Uterus (tissue), 4 donors: ENCODE measurements at places on chromosomes 1 and 21. TPM values are rescaled to one million over a fixed set of nuclear protein-coding genes. Genes with fewer than 3 reads are reported as not detected.
A peak's percentile ranks its signal among the peaks of the same experiment; 100 is the strongest.

The OPRD1 gene
- total RNA-seq, result not detected

The FLG2 gene
- total RNA-seq, result not detected

The IL12RB2 gene
- total RNA-seq, result 0.64 TPM

The KANK4 gene
- total RNA-seq, result not detected

DNA sequence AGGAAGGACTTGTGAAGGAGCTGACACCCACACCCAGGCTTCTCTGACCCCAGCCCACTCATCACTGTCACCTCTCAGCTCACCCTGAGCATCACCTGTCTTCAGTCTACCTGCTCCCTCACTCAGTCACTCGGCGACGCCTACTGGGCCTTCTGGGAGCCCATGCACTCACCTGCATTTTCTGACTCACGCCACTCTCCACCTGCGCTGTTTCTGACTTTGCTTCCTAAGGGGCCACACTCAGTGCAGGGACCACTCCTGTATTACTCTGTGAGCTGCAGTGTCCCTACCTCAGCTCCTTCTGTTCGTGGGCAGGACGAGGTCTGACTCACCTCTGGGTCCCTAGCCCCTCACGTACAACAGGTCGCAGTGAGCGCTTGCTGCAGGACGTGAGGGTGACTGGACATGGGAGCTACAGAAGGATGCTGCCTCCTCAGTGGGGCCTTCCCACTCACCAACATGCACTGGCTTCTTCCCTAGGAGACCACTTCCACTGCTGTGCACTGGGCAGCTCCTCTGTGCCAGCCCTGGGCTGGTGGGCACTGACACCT is 102.3 kb downstream of the GLIS1 start:
- no peak overlapping the region for H3K27ac ChIP-seq
- H3K4me1 ChIP-seq, result no peaks in the 10 kb centered on the region
- H3K4me3 ChIP-seq, result no peak overlapping the region
- DNase-seq, result peak; percentile 5
- H3K36me3 ChIP-seq, result no peaks in the 10 kb centered on the region
- no peaks in the 10 kb centered on the region for H3K27me3 ChIP-seq

GRCh38 chr1:54791880-54792522 is 9.1 kb downstream of the TTC22 start:
- no peaks in the 10 kb centered on the region for H3K36me3 ChIP-seq
- no peak overlapping the region for H3K4me3 ChIP-seq
- DNase-seq, result no peak
- no peaks in the 10 kb centered on the region for H3K4me1 ChIP-seq
- no peak overlapping the region for H3K27ac ChIP-seq
- H3K27me3 ChIP-seq, result no peaks in the 10 kb centered on the region

- no peak for DNase-seq
- no peaks in the 10 kb centered on the region for H3K36me3 ChIP-seq
- no peak overlapping the region for H3K4me3 ChIP-seq
- no peaks in the 10 kb centered on the region for H3K4me1 ChIP-seq
- H3K27me3 ChIP-seq, result no peaks in the 10 kb centered on the region
Observed at GRCh38 chr1:31683997-31684396, 19.8 kb downstream of the COL16A1 start.

GRCh38 chr21:42547001-42547905 is 33.6 kb downstream of the SLC37A1 start:
- H3K36me3 ChIP-seq, result no peaks in the 10 kb centered on the region
- no peak for DNase-seq
- no peaks in the 10 kb centered on the region for H3K27me3 ChIP-seq
- H3K4me3 ChIP-seq, result no peak overlapping the region

GRCh38 chr1:204410688-204411450 is 748 bp downstream of the PPP1R15B start:
- H3K36me3 ChIP-seq, result no peaks in the 10 kb centered on the region
- DNase-seq, result peak; percentile 50
- H3K27me3 ChIP-seq, result no peaks in the 10 kb centered on the region
- peak overlapping the region; percentile 83 for H3K4me3 ChIP-seq
- H3K27ac ChIP-seq, result peak overlapping the region; percentile 96
- no peaks in the 10 kb centered on the region for H3K4me1 ChIP-seq
